MG63 (cell line): ENCODE measurements at places on chromosomes 12 and 14. TPM values are rescaled to one million over a fixed set of nuclear protein-coding genes. Genes with fewer than 3 reads are reported as not detected.
A peak's percentile ranks its signal among the peaks of the same experiment; 100 is the strongest.

DNA sequence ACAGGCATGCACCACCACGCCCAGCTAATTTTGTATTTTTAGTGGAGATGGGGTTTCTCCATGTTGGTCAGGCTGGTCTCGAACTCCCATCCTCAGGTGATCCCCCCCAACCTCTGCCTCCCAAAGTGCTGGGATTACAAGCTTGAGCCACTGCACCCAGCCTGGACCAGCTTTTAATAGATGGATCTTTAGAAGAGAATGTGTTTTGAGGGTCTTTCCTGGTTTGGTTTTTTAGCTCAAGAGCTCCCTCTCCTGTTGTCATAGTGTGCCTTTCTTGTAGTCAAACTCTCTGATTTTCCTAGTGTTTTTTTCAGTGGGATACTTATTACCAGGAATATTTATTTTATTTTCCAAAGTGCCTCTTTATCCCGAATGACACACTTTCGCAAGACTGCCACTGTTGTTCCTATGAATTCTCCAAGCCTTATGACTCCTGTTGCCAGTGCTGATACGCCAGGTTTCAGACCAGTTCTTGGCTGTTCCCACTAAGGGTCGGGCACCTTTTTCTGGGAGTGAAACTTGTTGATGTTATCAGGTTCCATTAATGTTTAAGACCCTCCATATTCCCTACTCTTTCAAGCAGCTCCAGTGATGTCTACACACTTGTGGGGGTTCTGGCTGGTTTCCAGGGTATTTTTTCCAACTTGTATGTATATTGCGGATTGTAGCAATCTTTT is 31.5 kb upstream of the LIMA1 start:
- no peak for DNase-seq

GRCh38 chr14:104686624-104687517 is 2.5 kb upstream of the INF2 start:
- no peak for DNase-seq

GRCh38 chr14:49294621-49295148 is 291.5 kb downstream of the RPS29 start:
- DNase-seq, result no peak

GRCh38 chr14:91418387-91419043 is 895 bp upstream of the CCDC88C start:
- peak; percentile 67 for DNase-seq

- no peak for DNase-seq
Measured at GRCh38 chr12:57738661-57739237, at the start of gene AGAP2. AGAP2 (minus strand) TSS chr12:57738742; CDS start chr12:57738246, 496 bp downstream.

GRCh38 chr12:121132601-121133481 is at the start of gene P2RX7:
P2RX7 (plus strand) TSS chr12:121132876; CDS start chr12:121132971, 95 bp downstream.
- peak; percentile 93 for DNase-seq

GRCh38 chr12:116497051-116497591 is 62.1 kb upstream of the MAP1LC3B2 start:
- DNase-seq, result no peak

- no peak for DNase-seq
Measured at GRCh38 chr12:21910657-21911056, 30.6 kb downstream of the ABCC9 start.

DNA sequence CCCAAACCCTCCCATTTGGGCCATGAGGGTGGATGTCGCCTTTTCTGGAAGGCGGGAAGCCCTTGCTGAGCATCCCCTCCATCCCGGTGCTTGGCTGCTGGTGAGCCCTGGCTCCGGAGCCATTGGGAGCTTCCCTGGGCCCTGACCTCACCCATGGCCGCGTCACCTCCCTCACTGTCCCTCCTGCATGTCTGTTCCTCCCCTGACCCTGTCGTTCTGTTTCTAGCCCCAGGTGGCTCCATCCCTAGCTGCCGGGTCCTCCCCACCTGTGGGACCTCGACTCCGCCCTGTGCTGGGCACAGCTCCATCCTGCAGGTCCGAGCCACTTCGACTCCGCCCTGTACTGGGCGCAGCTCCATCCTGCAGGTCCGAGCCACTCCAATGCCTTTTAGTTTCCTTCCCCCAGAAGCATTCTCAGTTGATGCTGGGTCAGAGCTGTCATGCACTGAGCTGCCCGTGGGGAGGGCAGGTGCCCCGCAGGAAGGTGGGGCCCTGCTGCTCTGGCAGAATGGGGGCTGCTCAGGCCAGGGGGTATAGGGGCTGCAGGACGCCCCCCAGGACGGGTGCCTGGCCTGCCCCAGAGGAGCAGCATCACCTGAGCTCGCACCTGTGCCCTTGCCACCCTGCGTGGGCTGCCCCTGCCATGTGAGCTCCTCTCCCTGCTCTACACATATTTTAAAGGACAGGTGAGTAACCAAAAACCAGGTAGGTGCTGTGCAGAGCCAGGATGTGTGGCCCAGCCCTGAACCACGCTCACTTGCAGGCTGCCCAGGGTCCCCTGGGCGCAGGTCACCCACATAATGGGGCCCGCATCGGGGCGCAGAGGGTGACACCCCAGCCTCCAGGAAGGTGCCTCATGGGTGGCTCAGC is 19.0 kb downstream of the NOC4L start:
- no peak for DNase-seq

- DNase-seq, result peak; percentile 28
Measured at GRCh38 chr14:59969319-59969718, 49.4 kb downstream of the LRRC9 start.

GRCh38 chr12:16189849-16190248 is 87.6 kb downstream of the SLC15A5 start:
- no peak for DNase-seq

- no peak for DNase-seq
Measured at GRCh38 chr12:3600039-3600720, 109.2 kb downstream of the PRMT8 start.

- DNase-seq, result no peak
Measured at GRCh38 chr12:31215518-31216232, 110.3 kb downstream of the SINHCAF start.

DNA sequence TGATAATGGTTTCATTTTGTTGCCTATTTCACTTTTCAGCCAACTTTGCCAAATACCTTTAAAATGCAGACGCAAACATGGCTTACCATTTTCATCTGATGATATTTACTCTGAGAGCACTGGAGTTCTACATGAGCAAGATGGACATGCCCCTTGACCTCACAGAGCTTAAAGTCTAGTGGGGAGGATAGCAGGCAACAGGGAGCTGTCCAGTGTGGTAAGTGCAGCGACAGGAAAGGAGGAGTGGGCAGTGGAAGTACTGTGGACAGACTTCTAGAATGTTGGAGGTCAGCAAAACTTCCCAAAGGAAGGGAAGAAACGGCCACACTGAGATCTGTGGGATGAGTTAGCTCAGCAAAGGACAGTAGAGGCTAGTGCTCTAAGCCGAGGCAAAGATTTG is 25.3 kb downstream of the LRIG3 start:
- DNase-seq, result no peak

GRCh38 chr14:61603736-61604135 is 91.6 kb upstream of the HIF1A start:
- no peak for DNase-seq

GRCh38 chr14:104927901-104928300 is 3.2 kb downstream of the PLD4 start:
- DNase-seq, result no peak

DNA sequence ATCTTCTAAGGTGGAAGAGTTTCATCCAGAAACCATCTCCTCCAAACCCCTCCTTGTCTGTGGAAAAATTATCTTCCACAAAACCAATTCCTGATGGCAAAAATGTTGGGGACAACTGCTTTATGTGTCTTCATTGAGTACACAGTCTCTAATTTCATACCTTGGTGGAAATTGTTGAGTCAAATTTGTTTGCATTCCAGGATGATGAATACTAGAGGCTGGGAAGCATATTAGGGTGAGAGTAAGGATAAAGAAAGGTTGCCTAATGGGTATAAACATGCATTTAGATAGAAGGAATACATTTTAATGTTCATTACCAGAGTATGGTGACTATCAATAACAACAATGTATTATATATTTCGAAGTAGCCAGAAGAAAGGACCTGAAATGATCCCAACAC is 98.2 kb downstream of the C12orf42 start:
- DNase-seq, result no peak

DNA sequence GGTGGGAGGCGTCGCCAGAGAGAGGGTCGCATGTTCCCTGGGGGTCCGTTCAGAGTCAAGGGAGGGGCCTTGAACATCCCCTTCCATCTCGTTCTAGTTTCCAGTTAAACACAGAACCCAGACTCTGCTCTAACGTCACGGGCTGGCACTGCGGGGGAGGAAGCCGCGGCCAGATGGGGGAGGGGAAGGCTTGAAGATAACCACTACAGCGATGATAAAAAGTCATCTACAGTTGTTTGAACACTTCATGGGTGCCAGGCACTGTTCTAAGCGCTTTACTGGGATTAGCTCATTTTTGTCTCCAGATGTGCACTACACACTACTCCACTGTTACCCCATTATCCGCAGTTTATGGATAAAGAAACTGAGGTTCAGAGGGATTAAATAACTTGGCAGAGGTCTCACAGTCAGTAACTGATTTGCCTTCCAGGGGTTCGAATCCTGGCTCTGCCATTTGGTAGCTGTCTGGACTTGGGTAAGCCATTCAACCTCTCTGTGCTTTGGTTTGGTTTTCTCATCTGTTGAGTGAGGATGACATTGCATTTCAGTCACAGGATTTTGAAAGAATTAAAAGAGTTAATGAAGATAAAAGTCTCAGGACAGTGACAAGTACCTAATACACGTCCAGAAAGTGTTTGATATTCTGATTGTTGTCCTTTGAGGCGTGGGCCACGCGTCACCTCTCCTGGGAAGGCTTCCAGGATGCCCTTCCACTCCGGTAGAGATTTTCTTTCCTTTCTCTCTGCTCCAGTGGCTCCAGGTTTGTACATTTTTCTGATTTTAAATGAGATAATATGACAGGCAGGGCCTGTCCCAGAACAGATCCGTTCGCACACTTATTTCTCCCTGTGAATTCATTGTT is 798 bp upstream of the RASAL1 start:
- DNase-seq, result no peak

DNA sequence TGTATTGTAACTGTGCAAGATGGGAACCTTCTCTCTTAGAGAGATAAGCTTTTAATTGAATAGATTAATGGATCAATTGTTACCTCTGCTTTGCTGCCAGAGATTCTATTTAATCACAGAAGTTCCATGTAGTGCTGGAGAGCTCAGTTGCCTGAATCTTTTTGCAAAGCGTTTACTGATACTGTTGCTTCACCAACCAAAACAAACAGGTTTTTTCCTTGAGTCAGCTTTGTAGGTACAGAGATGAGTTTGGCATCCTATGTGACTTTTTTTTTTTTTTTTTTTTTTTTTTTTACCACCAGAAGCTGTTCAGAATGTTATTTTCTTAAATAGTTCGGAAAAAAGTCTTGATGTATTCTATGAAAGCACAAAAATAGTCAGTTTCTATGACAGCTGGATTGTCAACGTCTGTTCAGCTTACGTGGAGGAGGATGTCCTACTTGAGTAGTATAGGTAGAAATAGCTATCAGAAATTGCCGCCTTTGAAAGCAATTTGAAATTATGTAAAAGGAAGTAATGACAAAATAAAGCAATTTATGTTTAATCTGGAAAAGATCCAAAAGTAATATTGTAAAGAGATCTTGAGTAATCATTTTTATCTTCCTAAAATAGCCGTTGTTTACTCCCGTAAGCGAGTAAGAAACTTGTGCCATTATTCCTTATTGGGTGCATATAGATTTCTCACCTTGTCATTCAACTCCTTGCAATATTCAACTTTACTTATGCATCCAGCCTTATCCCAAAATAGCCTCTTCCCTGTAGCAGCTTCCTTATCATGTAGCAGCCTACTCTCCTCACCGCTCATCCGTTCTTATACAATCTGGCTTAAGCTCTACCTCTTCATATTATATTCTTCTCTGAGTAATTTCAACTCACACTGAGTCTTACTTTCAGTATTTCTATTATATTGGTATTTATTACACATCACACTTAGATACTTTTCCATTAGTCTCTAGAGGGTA is 5.2 kb downstream of the LRRK2 start:
- DNase-seq, result no peak

- no peak for DNase-seq
Measured at GRCh38 chr14:68679301-68679700, 113.6 kb downstream of the ZFP36L1 start.

- peak; percentile 25 for DNase-seq
Measured at GRCh38 chr12:94649349-94650142, 811 bp downstream of the TMCC3 start.

DNA sequence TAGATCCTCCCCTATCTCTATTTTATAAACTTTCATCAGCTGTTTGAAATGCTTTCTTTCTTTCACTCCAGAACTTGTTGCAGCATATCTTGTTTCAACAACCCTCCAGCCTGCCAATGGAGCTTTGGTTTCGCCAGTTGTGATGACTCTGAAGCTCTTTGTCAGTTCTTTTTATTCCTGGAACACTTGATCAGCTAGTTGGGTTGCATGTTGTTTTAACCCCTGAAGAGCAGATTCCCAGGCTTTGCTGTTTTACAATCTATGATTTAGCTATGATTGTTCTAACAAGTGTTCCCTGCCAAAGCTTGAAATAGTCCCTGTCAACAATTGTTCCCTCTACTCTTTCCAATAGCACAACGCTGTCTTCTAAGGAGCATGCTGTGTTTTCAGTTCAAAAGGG is 50.6 kb upstream of the FUT8 start:
- DNase-seq, result peak; percentile 19

- peak; percentile 58 for DNase-seq
Measured at GRCh38 chr14:66045572-66046021, 440.6 kb upstream of the CCDC196 start.

The BHLHE41 gene
- total RNA-seq, result 0.03 TPM in 1 of 2 replicates, not detected in the other

The GARIN6 gene
- total RNA-seq, result not detected in 2 replicates

The KRT83 gene
- not detected in 2 replicates for total RNA-seq

The KRT71 gene
- total RNA-seq, result not detected in 2 replicates

The PPM1H gene
- 3.6 and 4.0 TPM in 2 replicates for total RNA-seq

The SLC8B1 gene
- 8.7 and 11.6 TPM in 2 replicates for total RNA-seq

The PMCH gene
- total RNA-seq, result not detected in 2 replicates

The TPH2 gene
- not detected in 2 replicates for total RNA-seq

The KERA gene
- total RNA-seq, result not detected in 2 replicates

The C1RL gene
- 0.32 and 3.7 TPM in 2 replicates for total RNA-seq

The CCDC177 gene
- not detected in 2 replicates for total RNA-seq

The DMAC2L gene
- 4.6 and 6.4 TPM in 2 replicates for total RNA-seq

The KRT6C gene
- total RNA-seq, result not detected in 2 replicates

The SMCO2 gene
- not detected in 2 replicates for total RNA-seq

The TAS2R7 gene
- not detected in 2 replicates for total RNA-seq

The ANO4 gene
- total RNA-seq, result 7.0 TPM in 1 of 2 replicates, not detected in the other
